Suppressor macrophage treated with lipopolysaccharide for 4 hours (primary cell): ENCODE measurements at places on chromosomes 7 and 10.

DNA sequence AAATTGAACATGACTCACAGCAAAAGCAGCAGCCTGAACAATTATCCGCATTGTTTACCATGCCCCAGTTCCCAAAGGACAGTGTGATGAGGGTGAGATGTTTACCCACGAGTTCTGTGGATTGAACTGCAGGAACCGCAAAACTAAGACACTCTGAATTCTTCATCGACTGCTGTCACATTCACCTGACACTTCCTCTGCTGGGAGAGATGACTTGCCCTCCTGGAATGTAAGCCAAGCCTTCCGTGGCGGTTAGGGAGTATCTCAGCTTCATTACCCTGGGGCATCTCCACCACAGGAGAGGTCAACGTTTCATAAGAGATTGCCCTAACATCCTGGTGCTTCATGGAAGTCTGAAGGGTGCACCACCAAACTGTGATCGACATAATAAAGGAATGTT, 374.6 kb upstream of the ADARB2 start:
- no peak for DNase-seq

- DNase-seq = peak; percentile 15
These were observed 545 bp downstream of the GIGYF1 start for GRCh38 chr7:100693312-100694097.

DNA sequence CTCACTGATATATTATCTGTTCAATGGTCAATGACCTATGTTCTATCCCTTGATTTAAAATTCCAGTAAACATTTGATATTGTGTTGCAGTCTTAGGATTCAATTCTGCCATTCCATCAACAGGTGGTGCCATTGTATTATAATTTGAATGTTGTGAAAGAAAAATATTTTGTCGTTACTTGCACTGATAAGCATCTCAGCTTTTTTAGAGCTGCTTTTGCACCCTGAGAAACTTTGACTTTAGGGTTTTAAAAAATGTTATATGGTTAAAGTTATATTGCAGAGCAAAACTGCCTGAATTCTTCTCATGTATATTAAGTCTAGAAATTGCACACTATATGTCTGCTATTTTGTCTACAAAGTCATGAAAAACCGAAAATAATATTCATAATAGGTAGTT, 18.8 kb upstream of the MINDY3 start:
- DNase-seq = peak; percentile 49

- no peak for DNase-seq
These were observed 39.4 kb upstream of the AGK start for GRCh38 chr7:141511676-141512396.

- DNase-seq = peak; percentile 18
These were observed 236.8 kb downstream of the FRMD4A start for GRCh38 chr10:14093730-14094484.

DNA sequence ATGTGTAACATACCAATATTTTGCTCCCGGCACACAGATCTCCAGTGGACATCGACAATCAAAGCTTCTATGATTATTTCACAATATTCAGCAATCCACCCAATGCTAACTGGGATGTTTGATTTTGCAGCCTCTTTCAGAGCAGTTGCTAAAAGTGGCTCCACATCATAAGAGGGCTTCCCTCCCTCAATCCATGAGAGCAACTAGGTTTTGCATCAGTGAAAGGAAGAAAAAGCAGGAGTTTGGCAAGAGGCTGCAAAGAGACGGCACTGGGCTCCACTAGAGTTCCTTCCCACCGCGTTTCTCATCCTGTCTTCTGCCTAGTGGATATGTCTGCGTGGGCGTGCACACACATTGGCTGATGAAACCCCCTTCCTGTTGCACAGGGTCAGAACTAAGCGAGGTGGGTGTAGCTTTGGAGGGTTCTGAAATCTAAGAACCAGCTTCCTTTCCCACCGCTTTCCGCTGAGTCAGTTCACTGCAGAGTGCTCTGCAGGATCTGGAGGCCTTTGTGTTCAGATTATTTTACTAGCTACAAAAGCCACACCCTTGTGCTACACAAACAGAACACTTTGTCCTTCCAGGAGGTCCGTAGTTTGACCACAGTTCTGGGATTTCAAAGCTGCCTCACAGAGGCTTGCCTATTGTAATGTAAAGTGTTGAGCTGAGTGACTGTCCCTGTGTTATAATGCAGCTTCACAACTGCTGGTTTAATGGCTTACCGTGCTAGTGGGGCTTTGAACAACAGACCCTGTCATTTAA, 28.1 kb downstream of the ARL4A start:
- DNase-seq = peak; percentile 93

GRCh38 chr7:23472956-23473843, 2.9 kb upstream of the IGF2BP3 start:
- DNase-seq = no peak

DNA sequence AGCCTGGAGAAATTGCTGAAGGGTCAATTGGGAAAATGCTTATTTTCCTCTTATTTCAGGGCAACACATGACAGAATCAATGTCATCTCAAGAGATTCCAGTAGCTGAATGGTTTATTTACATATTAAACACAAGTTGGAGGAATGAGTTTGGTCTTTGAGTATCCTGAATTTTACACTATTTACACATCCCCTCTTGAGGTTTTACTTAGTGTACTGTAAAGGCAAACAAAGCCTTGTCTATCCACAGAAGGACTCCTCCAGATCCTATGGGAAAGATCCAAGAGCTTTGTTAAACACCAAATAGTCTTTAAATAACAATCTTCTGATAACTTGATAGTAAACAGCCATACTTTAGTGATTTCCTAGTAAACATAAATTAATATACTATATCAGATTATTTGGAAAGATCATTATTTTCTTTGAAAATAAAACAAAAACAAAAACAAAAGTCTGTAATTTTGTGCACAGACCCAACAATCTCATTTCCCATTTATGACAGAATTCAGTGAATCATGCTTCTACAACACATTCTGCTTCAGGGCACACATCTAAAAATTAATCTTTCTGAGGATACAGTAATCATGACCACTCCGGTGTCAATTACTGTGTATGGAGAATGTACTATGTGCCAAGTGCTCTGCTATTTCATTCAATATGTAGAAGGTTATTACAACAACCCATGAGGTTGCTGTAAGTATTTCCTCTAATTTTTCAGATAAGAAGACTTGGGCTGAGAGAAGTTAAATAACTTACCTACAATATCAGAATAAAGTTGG, 575.0 kb upstream of the LRRTM3 start:
- no peak for DNase-seq

GRCh38 chr7:27745064-27745583, 5.2 kb downstream of the TAX1BP1 start:
- peak; percentile 44 for DNase-seq

GRCh38 chr7:105429746-105430612, 41.3 kb upstream of the SRPK2 start:
- peak; percentile 19 for DNase-seq

DNA sequence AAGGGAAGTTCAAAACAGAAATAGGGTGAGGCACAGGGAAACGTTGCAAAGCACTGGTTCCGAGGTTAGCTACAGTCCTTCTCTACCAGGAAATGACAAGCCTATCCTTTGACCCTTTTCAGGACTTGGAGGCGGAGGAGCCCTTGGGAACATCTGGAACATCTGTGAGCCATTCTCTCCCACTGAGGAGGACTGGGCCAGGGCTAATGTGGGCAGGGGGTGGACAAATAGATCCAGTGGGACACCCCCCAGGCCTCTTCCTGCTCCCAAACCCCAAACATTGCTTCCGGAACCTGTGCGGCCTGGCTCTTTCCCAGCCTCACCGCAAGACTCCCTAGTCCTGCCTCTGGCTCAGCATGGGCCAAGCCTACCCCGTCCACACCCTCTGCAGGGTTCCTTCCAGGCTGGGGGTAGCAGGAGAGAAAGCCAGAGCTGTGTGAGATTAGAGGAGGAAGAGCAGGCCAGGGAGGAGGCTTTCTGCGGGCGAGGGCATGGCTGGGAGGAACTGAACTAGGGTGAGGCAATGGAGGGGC, 36.5 kb downstream of the GHRHR start:
- peak; percentile 19 for DNase-seq

DNA sequence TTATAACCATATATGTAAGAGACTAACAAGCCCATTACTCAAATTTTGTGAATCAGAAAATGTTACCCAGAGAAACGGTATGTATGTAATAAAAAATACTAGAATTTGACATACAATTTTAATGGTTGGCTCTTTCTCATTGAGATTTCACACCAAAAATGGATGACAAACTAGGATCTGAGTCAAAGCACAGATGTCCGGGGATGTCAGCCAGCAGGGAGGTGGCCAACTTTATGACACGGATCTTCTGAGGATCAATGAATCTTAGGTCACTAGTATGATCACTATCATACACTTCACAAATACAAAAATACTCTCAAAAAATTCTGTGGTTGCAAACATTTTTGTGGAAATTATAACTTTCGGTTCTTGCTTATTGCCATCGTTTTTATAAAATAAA, 173.5 kb upstream of the NFE2L3 start:
- DNase-seq = no peak

- DNase-seq = peak; percentile 71
These were observed 38.0 kb downstream of the PRKAG2 start for GRCh38 chr7:151838861-151839381.

GRCh38 chr7:32958046-32959025, 1.1 kb downstream of the FKBP9 start:
- no peak for DNase-seq

DNA sequence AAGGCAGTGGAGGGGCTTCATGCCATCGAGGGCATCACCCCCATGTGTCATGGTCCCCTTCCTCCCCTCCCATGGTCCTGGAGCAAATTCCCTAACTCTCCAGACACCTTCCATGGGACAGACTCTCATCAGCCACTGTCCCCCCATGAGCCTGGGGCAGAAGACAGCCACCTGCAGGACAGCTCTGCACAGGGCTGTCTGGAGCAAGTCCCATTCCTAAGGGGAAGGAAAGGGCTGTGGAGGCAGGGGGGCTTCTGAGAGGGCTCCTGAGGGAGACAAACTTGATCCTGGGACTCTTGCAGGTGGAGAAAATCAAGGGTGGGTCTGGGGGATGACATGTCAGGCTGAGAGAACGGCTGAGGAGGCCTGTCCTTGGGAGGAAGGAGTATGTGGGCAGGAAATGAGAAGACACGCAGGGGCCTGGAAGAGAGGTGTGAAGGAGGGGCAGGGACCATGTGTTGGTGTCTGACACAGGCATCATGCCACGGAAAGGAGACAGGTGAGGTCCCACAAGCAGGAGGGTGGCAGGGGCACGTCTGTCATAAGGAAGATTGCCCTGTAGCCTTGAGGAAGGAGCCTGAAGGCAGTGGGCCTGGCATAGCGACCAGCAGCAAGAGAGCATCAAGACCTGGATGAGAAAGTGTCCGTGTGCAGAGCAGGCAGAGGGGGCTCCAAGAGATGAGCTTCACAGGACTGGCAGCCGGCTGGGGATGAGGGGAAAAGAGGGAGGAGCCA, 14.4 kb upstream of the GDF10 start:
- no peak for DNase-seq

- no peak for DNase-seq
These were observed 183.7 kb downstream of the NEBL start for GRCh38 chr10:20713420-20713819.

DNA sequence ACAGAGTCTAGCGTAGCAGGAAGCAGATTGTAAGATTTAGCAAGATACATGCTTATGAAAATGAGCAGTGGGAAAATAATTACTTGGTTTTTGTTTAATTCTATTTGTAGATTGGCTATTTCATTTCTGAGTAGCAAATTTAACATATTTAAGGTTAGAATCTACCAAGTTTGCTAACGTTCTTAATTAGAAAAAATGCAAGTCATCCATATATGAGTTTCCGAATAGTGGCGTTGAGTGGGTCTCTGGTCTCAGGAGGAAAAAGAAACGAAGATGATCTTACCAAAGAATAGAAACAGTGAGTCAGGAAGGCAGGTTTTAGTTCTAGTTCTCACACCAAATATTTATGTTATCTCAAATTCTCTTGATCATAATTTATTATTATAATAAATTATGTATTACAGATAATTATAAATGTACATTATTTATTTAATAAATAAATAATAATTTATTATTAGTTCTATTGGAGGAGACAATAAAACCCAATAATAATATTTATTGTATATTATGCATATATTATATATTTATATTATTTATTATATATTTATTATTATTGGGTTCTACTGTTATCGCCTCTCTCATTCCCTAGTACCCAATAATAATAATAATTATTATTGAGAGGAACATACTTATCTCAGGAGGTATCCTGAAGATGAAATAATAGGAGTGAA, 194.3 kb upstream of the PITRM1 start:
- DNase-seq = no peak

DNA sequence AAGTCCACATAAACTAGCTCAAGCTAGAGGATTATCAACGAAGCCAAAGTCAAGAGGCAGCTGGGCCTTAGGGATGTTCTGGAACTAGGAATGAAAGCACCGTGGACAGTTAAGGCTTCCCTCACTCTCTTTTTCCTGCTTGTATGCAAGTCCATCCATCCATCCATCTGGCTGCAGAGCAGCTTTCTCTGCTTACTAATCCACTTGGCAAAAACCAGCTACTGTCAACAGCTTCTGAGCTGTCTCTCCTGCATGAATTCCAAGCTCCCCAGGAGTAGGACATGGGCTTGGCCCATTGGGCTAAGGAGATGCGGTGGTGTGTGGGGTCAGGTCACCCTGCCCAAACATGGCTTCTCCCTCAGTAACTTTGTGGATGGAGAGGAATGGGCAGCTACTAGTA, 66.2 kb downstream of the NAMPT start:
- no peak for DNase-seq

GRCh38 chr10:79947787-79948424, 999 bp downstream of the SFTPD start:
- no peak for DNase-seq

DNA sequence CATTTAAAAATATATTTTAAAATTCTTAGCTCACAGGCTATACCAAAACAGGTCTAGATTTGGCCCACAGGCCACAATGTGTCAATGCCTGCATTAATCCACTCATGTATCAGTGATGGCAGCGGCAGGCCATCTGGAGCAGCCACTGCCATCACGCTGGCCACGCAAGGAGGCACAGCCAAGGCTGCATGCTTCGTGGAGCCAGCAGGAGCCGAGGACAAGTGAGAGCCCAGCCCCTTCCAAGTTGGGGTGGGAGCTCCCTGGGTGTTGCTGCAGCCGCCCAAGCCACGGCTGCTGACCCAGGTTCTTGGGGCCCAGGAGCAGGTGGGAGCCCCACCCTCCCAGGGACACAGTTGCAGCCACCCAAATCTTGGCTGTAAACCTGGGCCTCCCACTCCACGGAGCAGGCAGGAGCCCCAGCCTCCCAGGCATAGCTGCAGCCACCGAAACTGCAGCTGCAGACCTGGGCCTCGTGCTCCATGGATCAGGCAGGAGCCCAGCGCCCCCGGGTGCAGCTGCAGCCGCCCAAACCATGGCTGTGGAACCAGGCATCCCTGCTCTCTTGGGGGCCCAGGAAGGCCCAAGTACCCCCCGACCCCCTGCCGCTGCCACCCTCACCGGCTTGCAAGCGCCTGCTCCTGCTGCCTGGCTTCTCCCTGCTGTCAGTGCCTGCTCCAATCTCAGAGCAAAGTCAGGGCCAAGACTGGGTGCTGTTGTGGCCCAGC, 87.3 kb upstream of the CACUL1 start:
- no peak for DNase-seq

GRCh38 chr7:71925663-71926062, 486.5 kb downstream of the CALN1 start:
- no peak for DNase-seq

GRCh38 chr7:46881507-46882127, 700.3 kb downstream of the TNS3 start:
- DNase-seq = no peak

GRCh38 chr10:102781921-102782557, 38.3 kb downstream of the WBP1L start:
- no peak for DNase-seq

GRCh38 chr10:34606890-34607289, 208.2 kb downstream of the PARD3 start:
- DNase-seq = no peak
